LoVo (cell line): ENCODE measurements at places on chromosomes 11 and 22.
A peak's percentile ranks its signal among the peaks of the same experiment; 100 is the strongest.

GRCh38 chr11:69444381-69445130, 36.9 kb upstream of the LINC01488 start:
- DNase-seq, result no peak

GRCh38 chr11:3204141-3205015, 14.2 kb downstream of the MRGPRG start:
- no peak for DNase-seq

DNA sequence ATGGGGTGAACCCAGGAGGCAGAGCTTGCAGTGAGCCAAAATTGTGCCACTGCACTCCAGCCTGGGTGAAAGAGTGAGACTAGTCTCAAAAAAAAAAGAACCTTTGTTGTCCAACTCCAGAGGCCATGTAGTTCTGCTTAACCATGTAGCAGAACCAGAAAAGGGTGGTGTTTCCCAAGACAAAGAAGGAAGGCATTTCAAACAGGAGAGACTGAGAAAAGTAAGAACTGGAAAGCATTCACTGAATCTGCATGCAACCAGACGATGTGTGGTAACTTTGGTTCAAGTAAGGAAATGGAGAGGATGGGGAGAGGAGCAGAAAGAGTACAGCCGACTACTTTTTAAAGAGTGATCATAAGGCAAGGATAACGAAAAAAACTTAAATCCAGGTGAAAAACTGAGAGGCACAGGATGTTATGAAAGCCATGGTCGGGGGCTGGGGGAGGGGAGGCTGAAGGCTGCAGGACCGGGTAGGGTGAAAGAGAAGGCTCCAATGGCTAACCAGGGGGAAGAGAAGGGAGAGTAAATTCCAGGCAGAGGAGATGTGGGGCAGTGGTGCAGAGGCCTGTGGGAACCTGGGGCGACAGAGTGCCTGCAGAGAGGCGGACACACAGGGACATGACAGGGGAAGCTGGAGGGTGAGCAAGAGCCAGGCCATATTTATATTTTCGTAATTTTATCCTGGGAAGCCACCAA, 48.8 kb downstream of the MAPK1 start:
- no peak for DNase-seq

- DNase-seq, result no peak
Measured at GRCh38 chr11:65539744-65540289, 14.9 kb downstream of the SCYL1 start.

DNA sequence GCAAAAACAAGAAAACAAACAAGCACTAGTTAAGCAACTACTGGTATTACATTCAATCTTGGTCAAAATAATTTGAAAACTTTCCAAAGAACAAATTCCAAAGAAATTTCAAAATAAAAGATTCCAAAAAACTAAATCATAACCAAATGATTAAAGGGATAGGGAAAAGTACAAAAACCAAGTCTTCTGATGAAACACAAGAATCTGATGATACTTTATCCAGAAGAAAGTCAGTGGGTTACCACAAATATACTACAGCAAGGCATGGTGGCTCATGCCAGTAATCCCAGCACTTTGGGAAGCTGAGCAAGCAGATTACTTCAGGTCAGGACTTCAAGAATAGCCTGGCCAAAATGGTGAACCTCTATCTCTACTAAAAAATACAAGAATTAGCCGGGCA, 59.1 kb downstream of the NUP98 start:
- DNase-seq, result no peak

DNA sequence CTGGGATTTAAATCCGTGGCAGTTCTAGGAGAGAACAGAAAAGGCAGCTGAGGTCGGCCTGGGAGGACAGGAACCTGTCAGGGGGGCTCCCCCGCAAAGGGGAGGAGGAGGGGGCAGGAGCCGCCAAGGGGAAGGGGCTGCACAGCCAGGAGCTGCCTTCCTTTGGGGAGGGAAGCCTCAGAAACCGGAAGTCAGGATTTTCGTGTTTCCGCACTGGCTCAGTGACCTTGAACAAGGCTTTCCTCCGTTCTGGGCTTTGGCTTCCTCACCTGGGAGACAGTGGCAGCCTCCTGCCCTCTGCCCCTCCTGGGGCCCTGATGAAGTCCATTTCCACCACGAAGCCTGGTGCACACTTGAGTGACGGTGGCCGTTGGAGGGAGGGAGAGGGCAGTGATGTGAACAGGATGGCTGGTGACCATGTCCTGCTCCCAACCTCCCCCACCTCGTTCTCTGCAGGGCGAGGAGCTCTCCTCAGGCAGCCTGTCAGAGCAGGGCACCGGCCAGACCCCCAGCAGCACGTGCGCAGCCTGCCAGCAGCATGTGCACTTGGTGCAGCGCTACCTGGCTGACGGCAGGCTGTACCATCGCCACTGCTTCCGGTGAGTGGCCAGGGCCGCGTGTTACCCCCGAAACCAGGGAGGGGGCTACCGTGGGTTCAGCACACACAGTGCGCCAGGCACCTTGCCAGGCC, 12.6 kb downstream of the MICALL1 start:
- no peak for DNase-seq

- DNase-seq, result no peak
Measured at GRCh38 chr11:64908766-64909165, 8.2 kb downstream of the ATG2A start.

DNA sequence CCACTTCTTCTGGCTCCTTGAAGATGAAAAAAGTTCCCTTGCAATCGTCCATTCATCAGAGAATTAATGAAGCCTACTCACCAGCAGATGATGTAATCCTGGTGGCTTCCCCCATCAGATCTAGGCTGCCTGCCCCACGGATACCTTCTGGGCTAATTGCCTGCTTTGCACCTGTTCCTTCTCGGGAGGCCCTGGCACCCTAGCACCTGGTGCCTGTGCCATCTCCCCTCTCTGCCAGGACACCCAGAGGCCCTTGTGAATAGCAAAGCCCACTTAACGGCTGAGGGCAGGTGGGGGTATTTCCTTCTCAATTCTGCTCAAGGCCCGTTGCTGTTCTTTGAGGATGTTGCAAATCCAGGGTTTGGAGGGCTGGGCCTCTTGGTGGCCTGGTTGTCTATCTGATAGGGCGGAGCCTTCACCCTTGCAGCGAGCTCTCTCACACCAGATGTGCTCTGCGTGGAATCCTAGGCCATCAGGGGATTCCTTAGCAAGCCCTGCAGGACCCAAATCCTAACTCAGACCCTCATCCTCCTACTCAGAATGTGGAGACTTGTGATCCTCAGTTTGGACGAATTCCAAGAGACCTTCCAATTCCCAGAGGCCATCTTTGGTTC, at the start of gene LMO2:
LMO2 (minus strand) TSS at position 363 of the 614 bp plus-strand sequence. CDS start 22,360 bp downstream, outside the sequence.
- no peak for DNase-seq

GRCh38 chr11:14458377-14458776, 41.2 kb downstream of the COPB1 start:
- no peak for DNase-seq

- no peak for DNase-seq
Measured at GRCh38 chr11:88683024-88683423, 345.5 kb upstream of the CTSC start.

GRCh38 chr11:36431429-36432092, 78.5 kb downstream of the TRAF6 start:
- peak; percentile 15 for DNase-seq

- no peak for DNase-seq
Measured at GRCh38 chr11:61113201-61113600, 10.9 kb downstream of the CD5 start.

DNA sequence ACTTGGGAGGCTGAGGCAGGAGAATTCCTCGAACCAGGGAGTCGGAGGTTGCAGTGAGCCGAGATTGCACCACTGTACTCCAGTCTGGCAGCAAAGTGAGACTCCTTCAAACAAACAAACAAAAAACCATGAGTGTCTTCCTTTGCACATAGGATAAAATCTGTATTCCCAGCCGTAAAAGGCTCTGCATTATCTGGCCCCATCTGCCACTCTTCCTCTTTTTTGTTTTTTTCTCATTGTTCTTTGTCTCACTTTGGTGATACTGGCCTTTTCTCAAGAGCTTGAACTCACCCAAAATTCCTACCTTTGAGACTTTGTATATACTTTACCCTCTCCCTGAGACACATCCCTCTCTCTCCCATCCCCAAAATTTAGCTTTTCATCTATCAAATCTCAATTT, 17.6 kb downstream of the FDX1 start:
- DNase-seq, result no peak

DNA sequence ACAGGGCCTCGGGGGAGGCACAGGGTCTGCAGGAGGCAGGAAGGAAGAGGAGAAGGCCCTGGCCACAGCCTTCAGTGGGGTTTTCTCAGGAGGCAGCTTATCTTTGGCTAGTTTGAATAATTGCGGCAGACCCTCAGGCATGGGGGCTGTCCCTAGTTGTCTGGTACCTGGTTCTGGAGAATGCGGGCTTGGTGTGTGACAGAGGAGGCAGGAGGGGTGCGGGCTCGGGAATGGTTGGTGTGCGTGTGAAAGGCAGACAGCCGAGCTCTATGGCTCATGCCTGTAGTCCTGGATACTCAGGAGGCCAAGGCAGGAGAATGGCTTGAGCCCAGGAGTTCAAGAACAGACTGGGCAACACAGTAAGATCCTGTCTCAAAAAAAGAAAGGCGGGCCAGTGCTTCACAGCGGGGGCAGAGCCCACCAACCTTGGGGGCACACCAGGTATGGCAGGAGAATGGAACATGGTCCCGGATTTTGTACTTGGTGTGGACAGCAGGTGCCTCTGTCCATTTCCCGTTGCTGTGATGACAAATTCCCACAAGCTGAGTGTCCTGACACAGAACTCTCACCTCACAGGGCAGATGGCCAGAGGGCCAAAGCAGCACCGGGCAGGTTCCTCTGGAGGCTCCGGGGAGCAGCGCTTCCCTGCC, 640.6 kb downstream of the TBC1D22A start:
- no peak for DNase-seq

DNA sequence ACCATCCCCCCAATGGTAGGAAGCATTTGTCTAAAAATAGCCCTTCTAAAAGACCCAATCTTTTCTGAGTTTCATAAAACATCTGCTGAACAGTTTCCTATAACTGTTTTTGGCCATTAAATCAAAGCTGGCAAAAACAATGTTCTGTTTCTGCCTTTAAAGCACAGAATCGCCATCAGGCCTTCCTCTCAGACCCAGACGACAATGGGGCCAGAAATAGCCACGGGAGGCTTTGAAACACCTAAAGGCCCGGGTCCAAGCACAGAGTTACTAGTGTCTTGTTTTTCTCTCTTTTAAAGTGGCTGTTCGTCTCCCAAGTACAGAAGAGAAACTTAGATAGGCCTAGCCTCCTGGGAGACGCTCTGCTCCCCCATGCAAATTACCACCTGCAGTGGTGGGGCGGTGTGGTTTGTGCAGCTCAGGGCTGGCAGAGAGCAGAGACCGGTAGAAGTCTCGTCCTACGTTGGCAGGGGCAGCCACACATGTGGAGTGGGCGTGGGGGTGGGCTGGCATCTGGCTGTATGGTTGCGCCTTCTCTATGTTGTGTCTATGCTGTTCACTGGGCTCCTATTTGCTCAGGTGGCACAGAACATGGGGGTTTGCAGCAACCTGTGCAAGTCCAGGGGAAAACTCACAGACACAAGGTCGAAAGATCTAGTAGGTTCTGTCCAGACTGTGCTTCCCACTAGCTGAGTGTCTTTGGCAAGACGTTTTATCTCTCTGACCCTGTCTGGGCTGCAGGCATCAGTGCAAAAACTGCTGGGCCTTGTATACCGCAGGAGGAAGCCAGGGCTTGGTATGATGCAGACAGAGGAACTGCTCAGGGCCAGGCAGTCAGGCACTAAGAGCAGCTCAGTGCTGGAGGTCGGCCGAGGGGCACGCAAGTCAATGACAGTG, 23.6 kb upstream of the ETS1 start:
- DNase-seq, result no peak

DNA sequence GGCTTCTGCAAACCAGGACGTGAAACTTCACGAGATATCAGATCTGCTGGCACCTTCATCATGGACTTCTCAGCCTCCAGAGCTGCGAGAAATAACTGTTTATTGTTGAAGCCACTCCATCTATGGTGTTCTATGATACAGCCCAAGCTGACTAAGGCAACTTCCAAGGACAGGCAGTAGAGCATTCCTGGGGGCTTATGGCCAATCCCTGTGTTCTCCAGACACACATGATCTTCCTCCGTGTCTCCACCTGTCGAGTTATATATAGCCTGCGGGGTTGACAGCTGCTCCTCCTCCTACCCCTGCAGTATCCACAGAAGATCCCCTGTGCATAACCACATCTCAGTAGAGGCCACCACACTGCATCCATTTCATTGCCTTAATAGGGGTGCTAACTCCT, 11.0 kb downstream of the TP53AIP1 start:
- DNase-seq, result no peak

DNA sequence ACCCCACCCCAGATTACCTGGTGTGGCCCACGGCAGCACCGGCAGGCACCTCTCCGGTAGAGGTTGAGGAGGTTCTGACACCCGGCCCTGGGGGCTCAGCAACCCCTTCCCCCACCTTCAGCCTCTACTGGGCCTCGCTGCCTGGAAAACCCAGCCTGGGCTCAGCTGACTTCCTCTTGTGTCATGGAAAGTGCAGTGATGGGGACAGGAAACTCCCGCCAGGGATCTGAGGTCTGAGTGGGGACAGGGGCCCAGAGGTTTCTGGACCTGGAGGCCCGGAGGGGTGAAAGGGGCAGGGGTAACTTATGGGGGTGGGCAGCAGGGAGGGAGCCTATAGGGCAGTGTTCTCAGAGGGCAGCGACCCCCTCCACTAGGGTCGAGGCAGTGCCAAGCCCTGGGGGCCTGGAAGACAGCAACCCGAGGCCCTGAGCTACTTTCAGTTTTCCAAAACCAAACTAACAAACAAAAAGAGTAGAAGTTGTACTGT, 10.0 kb upstream of the CD5 start:
- no peak for DNase-seq

DNA sequence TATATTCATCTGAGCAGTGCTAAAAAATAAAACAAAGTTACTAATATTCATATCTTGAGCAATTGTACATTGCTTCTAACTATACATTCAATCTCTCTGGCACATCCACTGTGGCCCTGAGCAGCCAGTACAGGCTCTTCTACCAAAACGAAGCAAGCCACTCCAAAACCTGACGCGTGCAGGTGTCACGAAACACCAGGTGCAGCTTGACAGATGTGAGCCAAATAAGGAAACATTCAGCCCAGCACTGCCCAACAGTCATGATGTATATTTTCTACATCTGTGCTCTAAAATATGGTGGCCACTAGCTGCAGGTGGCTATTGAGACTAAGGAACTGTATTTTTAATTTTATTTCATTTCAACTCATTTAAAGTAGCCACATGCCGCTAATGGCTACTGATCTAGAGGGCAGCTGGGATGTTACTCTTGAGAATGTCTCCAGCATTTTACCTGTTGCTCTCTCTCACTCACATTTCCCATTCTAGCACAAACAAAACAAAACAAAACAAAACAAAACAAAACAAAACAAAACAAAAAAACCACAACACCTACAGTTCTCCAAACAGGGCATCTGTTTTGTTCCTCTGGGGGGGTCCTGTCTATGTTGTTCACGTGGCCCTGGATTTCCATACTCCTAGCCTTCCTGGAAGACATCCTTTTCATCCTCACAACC, 77.7 kb downstream of the LARGE1 start:
- no peak for DNase-seq

GRCh38 chr22:20438678-20439492, 1.3 kb upstream of the SCARF2 start:
- DNase-seq, result no peak

GRCh38 chr11:69860244-69860643, 41.0 kb upstream of the FGF3 start:
- DNase-seq, result no peak

- no peak for DNase-seq
Measured at GRCh38 chr11:94974178-94974577, 669 bp downstream of the KDM4D start.
